ENCODE measurements at places on chromosomes 2 and 18.

GRCh38 chr2:217784996-217785543, 217.7 kb downstream of the TNS1 start:
- DNase-seq, result no peak

DNA sequence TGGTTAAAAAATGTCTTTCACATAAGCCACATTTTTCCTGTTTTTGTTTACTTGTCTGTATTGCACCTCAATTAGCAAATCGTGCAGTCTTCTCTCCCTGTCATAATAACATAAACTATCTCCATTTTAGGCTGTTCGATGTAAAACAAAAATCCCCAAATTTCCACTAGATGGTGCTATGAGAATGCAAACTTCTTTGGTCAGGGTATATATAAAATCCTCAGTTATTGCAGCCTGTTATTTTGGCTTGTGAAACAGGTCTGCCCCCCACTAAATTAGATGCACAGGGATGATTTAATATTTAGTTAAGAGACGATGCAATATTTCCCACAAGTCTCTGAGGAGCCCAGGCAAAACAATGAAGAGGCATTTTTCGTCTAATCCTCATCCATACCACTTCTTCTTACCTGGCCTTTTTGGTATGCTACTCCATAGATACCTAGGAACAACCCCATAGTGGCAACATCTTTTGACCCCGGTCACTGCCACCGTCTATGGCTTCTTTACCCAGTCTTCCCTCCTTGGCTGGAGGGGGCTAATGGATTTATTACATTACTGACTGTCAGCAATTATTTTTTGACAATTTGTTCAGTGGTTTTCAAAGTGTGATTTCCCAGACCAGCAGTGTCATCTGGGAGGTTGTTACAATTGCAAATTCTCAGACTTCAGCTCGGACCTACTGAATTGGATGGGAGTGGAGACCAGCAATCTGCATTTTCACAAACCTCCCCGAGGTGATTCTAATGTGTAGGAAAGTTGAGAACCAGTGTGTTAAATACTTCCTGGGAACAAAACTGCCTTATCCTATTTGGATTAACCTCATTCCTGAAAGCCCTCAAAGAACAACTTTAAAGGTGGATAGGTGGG, 117.4 kb upstream of the CWC22 start:
- peak; percentile 58 for DNase-seq

GRCh38 chr18:40250236-40250635, 1704.8 kb upstream of the PIK3C3 start:
- DNase-seq, result no peak

- no peak for DNase-seq
Observed at GRCh38 chr2:100561191-100561590, 1.6 kb upstream of the PDCL3 start.

DNA sequence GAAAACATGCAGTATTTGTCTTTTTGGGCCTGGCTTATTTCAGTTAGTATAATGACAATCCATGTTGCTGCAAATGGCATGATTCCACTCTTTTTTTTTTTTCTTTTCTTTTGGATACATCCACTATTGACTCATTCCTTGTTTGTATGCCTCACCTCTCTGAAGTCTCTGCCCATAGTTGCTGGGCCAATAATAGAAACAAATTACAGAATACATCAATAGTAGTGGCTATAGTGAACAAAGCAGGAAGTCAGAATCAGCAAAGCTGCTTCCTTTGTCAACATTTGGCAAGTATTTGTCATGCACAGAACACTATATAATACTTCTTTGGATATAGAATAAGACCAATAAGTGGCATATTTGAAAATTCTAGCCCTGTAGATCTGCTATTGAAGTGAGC, 609.7 kb downstream of the STK39 start:
- no peak for DNase-seq

DNA sequence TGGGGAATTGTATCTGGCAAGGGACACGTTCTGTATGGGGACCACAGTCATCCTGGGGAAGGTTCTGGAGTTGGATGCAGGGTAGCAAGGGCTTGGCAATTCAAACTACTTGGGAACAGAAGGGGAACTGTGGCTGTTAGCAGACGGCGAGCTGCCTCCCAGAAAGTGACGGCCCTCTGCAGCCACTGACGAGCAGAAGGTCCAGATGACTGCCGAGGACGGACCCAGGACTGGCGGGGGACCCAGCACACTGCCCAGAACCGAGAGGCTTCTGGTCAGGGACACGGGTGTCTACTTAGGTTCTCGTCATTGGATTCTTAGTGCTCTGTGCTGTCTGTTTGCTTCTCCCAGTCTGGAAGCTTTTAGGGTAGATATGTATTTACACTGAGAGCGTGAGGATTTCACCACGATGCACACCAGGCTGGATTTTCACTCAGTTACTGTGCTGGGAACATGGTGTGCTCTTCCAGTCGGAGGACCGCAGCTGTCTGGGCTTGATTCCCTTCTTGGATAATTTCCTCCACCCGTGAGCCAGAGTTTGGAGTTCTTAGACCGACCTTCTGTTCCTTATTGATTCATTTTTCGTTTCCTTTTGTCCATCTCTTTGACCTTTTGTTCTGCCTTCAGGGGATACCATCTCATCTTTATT, 13.4 kb downstream of the GPR35 start:
- no peak for DNase-seq

- DNase-seq, result no peak
Observed at GRCh38 chr18:35933982-35934381, 38.5 kb upstream of the RMP24 start.

GRCh38 chr2:171540437-171540836, 18.2 kb downstream of the CYBRD1 start:
- DNase-seq, result no peak

- no peak for DNase-seq
Observed at GRCh38 chr18:26442126-26442525, 106.2 kb downstream of the KCTD1 start.

GRCh38 chr2:105517814-105518705, 119.2 kb upstream of the FHL2 start:
- DNase-seq, result no peak

Measured in CD4-positive, alpha-beta T cell treated with Interleukin-10 for 1 hour (primary cell).